ENCODE measurements at places on chromosomes 6 and 20.
A peak's percentile ranks its signal among the peaks of the same experiment; 100 is the strongest.

DNA sequence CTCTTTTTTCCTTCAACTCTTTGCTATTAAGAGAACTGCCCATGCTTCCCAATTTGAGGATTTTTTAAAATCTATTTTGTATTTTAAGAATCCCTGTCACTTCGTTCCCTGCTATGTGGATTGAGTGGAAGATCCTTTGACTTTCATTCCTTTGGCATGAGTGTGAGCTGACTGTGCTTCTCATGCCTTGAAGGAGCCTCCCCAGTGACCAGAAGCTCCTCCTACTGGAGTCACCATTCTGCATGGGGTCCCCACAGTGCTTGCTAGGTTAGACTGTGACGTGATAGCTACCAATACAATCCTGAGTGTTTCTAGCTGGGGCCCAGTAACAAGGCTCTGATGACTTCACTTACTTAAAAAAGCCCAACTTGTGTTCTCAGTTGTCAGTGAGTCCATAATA lies 104.4 kb upstream of the LAMP5 start:
- H3K36me3 ChIP-seq: no peaks in the 10 kb centered on the region
- no peak for DNase-seq
- H3K4me3 ChIP-seq: no peak overlapping the region
- H3K4me1 ChIP-seq: no peaks in the 10 kb centered on the region
- no peak overlapping the region for H3K27ac ChIP-seq

- H3K4me3 ChIP-seq: no peak overlapping the region
- no peak for DNase-seq
- H3K27ac ChIP-seq: no peak overlapping the region
- H3K27me3 ChIP-seq: no peaks in the 10 kb centered on the region
- no peaks in the 10 kb centered on the region for H3K4me1 ChIP-seq
- no peaks in the 10 kb centered on the region for H3K36me3 ChIP-seq
Measured at GRCh38 chr6:56279331-56280080, 32.1 kb upstream of the COL21A1 start.

DNA sequence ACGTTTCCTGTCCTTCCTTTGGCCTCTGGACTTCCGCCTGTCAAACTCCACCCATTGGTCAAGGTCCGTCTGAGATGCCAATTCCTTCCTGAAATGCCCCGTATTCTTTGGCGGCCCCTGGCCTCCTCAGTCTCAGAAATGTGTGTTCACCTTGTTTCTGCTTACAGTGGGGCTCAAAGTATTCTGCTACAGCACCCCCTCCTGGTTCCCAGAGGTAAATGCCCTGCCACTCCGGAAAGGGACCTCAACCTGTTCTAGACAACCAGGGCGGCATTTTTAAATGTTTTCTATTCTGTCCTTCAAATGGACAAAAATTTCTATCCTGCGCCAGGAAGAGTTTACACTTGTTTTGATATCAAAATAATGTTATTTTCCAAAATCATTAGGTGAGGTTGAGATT lies 12.1 kb upstream of the PAX1 start:
- no peak for DNase-seq
- H3K4me3 ChIP-seq: no peak overlapping the region
- peak overlapping the region; percentile 64 for H3K27ac ChIP-seq
- H3K36me3 ChIP-seq: no peaks in the 10 kb centered on the region

DNA sequence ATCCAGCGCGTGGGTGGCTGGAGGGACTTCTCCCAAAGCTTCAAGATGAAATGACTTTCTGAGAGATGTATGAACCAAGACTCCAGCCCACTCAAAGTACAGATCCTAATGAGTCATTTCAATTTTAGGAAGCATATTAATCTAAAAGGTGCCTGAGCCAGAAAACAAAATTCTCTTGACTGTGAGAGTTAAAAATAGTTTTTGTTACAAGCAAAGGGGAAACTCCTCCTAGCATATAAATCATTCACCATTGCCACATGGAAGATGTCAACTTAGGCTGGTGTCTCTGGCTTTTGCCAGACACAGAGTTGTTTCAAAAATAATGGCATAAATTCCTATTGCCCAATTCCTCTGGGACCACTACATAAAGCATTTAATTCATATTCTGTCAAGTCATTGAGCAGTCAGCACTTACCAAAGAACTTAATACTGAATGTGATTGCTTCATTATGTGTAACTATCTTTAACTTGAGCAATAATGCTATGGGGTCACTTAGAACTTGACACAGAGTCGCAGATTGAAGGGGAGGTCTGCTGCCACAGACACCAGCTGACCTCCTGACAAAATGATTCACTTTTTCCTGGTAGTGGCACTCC lies 280.6 kb downstream of the SLC35F1 start:
- H3K27ac ChIP-seq: no peak overlapping the region
- H3K4me1 ChIP-seq: no peaks in the 10 kb centered on the region
- H3K27me3 ChIP-seq: no peaks in the 10 kb centered on the region
- no peaks in the 10 kb centered on the region for H3K36me3 ChIP-seq

DNA sequence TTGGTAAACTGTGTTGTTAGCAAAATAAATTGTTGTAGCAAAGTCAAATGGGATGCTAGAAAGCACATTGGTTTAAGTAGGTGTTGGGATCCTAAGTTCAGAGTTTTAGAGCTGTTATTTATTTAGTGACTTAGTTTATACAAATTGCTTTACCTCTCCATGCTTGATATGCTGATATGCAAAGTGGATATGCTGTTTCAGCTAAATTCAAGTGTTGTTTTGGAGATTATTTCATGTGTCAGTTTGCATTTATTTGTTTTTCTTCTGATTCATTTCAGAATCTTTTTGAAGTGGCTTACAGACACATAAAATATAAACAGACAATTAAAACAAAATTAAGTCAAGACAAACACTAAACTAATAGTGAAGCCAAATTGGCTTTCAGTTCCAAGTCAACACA lies 203.5 kb downstream of the ADGRB3 start:
- no peaks in the 10 kb centered on the region for H3K36me3 ChIP-seq
- DNase-seq: no peak
- H3K27me3 ChIP-seq: no peaks in the 10 kb centered on the region
- H3K27ac ChIP-seq: no peak overlapping the region

GRCh38 chr6:13351271-13351670 lies 22.9 kb upstream of the TBC1D7 start:
- H3K27ac ChIP-seq: peak overlapping the region; percentile 23
- no peaks in the 10 kb centered on the region for H3K36me3 ChIP-seq
- H3K4me3 ChIP-seq: no peak overlapping the region
- peaks cover 19% of the 10 kb centered on the region for H3K4me1 ChIP-seq
- H3K27me3 ChIP-seq: no peaks in the 10 kb centered on the region
- no peak for DNase-seq
